ENCODE measurements at places on chromosomes 1 and 21.

DNA sequence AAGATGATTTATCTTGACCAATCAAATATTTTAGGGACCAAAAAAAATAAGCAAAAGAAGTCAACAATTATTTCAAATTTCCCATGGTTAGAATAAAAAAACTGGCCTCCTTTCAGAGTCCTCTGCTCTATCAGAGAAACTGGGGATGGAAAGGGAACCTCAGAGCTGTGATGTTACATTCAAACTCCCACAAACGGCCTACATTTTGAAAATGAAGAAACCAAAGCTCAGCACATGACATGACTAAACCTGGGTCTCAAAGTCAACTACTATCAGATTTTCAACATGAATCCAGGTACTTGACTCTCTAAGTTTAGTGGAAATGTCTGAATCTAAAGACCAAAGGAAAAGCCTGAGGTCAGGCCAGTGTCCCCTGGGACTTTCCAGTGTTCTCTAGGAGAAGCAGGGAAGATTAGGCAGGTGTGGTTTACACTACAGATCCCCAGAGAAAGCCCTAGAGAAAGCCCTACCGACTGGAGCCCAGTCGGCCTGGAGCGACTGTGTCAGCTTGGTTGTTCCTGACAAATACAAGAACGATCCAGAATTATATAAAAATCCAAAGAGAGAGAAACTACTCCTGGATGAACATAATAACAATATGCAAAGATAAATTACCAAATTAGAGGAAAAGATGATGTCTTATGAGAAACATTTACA is 24.8 kb downstream of the JAK1 start:
- DNase-seq = no peak

- peak; percentile 4 for DNase-seq
These were observed 186.6 kb downstream of the NTNG1 start for GRCh38 chr1:107327446-107327845.

GRCh38 chr1:195608883-195609282 is 999.4 kb downstream of the KCNT2 start:
- no peak for DNase-seq

DNA sequence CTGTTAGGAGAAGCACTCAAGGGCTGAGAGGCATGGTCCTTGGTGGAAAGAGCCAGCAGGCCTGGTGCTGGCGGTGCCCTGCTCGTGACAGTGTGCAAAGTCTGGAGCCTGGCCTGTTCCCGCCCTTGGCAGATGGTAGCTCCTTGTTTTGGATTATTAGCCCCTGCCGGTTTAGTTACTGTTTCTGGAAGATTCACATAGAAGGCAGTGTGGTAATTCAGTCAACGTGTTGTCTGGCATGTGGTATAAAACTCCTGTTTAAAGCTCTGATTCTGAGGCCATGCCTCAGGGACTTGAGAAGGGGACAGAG is 6.8 kb downstream of the PKNOX1 start:
- DNase-seq = no peak

DNA sequence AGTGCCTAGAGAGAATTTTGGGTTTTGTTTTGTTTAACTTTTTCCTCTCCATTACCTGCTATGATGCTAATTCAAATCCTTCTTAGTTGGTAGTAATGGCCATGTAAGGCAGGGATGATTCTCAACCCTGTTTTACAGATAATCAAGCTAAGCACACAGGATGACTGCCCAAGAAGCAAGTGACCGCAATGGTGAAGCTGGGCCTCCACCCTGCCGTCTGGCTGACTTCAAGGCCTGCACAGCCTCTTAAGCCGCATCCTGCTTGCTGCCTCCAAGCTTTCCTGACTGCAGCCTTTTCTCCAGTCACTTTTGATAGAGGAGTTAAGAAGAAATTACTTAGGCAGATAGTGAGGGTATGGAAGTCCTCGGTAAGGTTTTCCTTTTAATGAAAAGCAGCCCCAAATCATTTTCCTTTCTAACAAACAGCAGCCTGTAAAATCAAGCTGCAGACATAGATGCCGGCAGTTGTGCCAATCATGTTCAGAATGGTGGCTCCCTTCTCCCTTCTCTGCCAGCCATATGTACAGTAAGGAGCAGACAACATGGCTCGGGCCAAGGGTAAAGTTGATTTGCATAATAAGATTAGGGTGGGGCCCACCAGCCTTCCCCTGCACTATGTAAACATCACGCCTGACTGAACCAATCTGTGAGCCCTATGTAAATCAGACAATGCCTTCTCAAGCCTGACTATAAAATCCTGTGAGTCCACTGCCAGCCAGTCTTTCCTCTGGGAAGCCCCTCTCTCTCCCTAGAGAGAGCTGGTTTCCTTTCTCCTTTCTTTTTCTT is 8.8 kb upstream of the CTBS start:
- no peak for DNase-seq

- DNase-seq = no peak
These were observed 14.6 kb downstream of the CHIT1 start for GRCh38 chr1:203214871-203215270.

- DNase-seq = no peak
These were observed 78.9 kb downstream of the CAMTA1 start for GRCh38 chr1:6864166-6864565.

Data from RWPE1 (cell line).